ENCODE measurements at places on chromosomes 6 and 20. TPM values are rescaled to one million over a fixed set of nuclear protein-coding genes. Genes with fewer than 3 reads are reported as not detected.

- H3K4me3 ChIP-seq: no peak overlapping the region
- peaks cover 41% of the 10 kb centered on the region for H3K36me3 ChIP-seq
- no peak overlapping the region for H3K27ac ChIP-seq
- peaks cover 37% of the 10 kb centered on the region for H3K4me1 ChIP-seq
- H3K27me3 ChIP-seq: no peaks in the 10 kb centered on the region
- no peak for DNase-seq
Measured at GRCh38 chr20:49657118-49657901, 56.4 kb downstream of the B4GALT5 start.

GRCh38 chr20:32282461-32282860 is 5.0 kb downstream of the KIF3B start:
- no peak overlapping the region for H3K27ac ChIP-seq
- DNase-seq: no peak
- no peak overlapping the region for H3K4me3 ChIP-seq
- no peaks in the 10 kb centered on the region for H3K36me3 ChIP-seq
- H3K4me1 ChIP-seq: peaks cover 27% of the 10 kb centered on the region

- no peak overlapping the region for H3K27ac ChIP-seq
- H3K36me3 ChIP-seq: no peaks in the 10 kb centered on the region
- no peak for DNase-seq
- H3K27me3 ChIP-seq: no peaks in the 10 kb centered on the region
- no peak overlapping the region for H3K4me3 ChIP-seq
Measured at GRCh38 chr6:56951049-56951831, 3.7 kb upstream of the BEND6 start.

DNA sequence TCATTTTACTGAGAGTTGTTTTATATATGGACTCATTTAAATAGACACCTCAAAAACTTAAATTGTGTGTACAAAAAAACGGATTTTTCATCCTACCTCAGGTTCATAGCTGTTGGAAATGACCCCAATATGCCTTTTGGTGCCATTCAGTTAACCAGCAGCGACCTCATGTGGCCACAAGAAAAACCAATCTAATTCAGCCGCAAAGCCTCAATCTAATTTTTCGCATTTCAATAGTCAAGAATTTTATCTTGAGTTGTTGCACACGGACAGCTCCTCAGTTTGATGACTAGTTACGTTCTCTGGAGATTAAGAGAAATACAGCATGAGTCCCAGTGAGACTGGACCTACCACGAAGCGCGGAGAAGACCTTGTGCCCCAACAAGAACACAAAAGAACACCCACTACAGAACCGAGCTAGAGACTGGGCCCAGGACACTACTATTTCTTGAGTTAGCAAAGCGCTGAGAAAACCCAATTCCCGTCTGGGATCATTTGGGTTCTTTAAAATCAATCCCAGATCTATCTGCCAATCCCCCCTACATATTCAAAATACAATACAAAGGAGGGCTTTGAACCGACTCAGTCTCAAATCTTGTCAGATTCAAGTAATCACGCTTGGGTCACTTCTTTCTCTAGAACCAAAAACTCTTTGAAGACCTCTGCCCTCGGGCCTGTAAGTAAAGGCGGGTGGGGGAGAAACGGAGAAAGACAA is 1.1 kb downstream of the TCP11 start:
- no peak overlapping the region for H3K27ac ChIP-seq
- H3K27me3 ChIP-seq: no peaks in the 10 kb centered on the region
- peaks cover 8% of the 10 kb centered on the region for H3K4me1 ChIP-seq
- peak; percentile 74 for DNase-seq
- H3K36me3 ChIP-seq: no peaks in the 10 kb centered on the region

DNA sequence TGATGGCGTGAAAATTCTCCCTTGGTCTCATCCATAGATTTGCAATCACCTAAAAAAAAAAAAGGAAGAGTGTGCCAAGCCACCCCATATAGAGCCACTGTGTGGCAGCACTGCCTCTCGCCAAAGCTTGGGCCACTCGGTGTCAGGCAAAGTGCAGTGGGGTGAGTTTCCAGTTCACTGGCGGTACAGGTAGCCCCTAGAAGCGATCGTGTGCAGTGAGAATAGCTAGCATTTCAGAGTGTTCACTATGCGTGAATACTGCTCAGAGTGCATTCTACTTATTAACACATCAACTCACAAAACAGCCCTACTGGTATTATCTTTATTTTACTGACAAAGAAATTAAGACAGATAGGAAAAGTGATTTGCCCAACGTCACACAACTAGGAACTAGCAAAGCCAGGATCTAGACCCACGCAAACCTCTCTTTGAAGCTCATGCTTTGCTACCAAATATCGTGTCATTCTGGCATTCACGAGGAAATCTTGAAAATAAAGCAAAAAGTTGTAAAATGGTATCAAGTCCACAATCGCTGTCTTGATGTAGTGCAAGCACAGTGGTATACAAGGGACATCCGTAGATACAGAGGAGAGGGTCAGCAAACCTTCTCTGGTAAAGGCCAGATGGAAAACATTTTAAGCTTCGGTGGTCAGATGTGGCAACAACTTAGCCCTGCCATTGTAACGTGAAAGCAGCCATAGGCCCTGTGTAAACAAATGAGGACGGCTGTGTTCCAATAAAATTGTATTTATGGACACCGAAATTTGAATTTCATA is 10.4 kb upstream of the GCNT2 start:
- H3K4me3 ChIP-seq: peak overlapping the region; percentile 5
- no peaks in the 10 kb centered on the region for H3K36me3 ChIP-seq
- H3K27ac ChIP-seq: peak overlapping the region; percentile 59
- H3K4me1 ChIP-seq: peaks cover 12% of the 10 kb centered on the region
- DNase-seq: peak; percentile 84

DNA sequence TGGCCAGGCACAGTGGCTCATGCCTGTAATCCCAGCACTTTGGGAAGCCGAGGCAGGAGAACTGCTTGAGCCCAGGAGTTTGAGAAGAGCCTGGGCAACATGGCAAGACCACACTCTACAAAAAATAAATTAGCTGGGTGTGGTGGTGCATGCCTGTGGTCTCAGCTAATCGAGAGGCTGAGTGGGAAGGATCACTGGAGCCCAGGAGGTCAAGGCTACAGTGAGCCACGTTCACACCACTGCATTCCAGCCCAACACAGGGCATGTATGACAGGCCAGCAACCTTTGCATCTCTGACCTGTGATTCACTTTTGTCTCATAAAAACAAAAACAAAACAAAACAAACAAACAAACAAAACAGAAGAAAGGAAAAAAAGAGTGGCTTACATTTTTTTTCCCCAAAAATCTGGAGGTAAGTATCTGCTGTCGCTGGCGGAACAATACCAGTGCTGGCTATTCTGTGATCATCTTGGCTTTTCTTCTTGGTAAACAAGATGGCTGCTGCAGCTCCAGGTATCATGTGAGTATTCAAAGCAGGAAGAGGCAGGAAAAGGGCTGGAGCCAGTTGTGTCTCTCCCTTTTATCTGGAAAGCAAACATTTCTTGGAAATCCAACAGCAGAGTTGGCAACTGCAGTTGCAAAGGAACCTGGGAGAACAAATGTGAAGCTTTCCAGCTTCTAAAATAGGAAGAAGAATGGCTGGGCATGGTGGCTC is 40.4 kb upstream of the ZMYND8 start:
- no peaks in the 10 kb centered on the region for H3K4me1 ChIP-seq
- H3K4me3 ChIP-seq: no peak overlapping the region
- no peaks in the 10 kb centered on the region for H3K36me3 ChIP-seq

DNA sequence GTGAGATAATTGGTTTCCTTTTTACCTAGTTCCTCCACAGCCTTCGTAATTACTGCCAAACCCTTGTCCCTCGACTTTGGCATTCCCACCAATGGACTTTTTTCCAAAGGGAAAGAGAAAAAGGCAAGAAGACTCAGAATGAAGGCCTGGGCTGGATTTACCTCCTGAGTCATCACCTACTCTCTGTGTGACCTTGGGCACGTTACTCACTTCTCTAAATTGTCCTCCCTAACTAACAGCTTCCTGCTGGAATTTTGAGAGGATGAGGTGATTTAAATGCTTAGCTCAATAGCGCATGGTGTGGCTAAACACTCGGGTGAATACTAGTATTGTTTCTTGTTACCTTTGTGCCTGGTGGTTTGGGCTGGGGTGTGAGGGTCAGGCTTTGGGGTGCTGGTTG is 146.6 kb downstream of the DHX35 start:
- peaks cover 7% of the 10 kb centered on the region for H3K27me3 ChIP-seq
- no peak for DNase-seq
- no peak overlapping the region for H3K4me3 ChIP-seq
- H3K27ac ChIP-seq: no peak overlapping the region

GRCh38 chr20:12207875-12208274 is 290.2 kb downstream of the BTBD3 start:
- H3K27me3 ChIP-seq: no peaks in the 10 kb centered on the region
- H3K4me1 ChIP-seq: no peaks in the 10 kb centered on the region
- H3K36me3 ChIP-seq: no peaks in the 10 kb centered on the region
- H3K27ac ChIP-seq: no peak overlapping the region
- H3K4me3 ChIP-seq: no peak overlapping the region

DNA sequence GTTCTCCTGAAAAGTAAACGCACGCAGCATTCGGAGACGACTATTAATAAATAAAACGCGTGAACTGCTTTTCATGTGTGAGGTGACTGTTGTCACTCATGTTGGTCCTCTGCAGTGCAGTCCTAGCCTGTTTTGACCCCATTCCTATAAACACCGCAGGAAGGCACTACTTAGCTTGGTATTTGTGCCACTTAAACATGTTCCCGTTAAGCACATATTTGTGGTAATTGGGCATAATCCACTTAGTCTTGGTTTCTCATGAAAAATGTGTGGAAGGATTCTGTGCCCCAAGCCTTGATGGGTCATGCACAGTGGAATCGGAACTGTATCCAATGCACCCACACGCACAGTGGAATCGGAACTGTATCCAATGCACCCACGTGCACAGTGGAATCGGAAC is 313.9 kb downstream of the THBS2 start:
- H3K4me3 ChIP-seq: no peak overlapping the region
- no peaks in the 10 kb centered on the region for H3K27me3 ChIP-seq
- DNase-seq: no peak
- H3K27ac ChIP-seq: no peak overlapping the region

DNA sequence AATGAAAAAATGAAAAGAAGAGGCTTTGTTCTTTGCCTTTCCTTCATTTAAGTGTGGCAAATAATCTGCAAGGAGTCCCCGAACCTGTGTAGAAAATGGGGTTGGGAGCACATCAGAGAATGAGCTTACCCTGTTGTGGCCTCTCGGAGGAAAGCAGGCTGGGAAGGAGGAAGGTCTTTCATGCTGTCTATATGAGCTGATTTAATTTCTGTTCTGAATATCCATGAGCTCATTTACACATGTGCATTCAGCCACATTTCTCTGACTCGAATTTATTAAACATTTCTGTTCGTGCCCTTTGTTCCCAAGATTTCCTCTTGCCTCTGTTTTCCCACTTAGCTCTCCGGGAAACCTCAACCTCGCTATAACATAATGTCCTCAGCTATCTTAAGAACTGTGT is 584.4 kb upstream of the CDH4 start:
- no peaks in the 10 kb centered on the region for H3K27me3 ChIP-seq
- H3K36me3 ChIP-seq: no peaks in the 10 kb centered on the region
- H3K27ac ChIP-seq: no peak overlapping the region
- no peaks in the 10 kb centered on the region for H3K4me1 ChIP-seq
- no peak for DNase-seq
- H3K4me3 ChIP-seq: no peak overlapping the region

DNA sequence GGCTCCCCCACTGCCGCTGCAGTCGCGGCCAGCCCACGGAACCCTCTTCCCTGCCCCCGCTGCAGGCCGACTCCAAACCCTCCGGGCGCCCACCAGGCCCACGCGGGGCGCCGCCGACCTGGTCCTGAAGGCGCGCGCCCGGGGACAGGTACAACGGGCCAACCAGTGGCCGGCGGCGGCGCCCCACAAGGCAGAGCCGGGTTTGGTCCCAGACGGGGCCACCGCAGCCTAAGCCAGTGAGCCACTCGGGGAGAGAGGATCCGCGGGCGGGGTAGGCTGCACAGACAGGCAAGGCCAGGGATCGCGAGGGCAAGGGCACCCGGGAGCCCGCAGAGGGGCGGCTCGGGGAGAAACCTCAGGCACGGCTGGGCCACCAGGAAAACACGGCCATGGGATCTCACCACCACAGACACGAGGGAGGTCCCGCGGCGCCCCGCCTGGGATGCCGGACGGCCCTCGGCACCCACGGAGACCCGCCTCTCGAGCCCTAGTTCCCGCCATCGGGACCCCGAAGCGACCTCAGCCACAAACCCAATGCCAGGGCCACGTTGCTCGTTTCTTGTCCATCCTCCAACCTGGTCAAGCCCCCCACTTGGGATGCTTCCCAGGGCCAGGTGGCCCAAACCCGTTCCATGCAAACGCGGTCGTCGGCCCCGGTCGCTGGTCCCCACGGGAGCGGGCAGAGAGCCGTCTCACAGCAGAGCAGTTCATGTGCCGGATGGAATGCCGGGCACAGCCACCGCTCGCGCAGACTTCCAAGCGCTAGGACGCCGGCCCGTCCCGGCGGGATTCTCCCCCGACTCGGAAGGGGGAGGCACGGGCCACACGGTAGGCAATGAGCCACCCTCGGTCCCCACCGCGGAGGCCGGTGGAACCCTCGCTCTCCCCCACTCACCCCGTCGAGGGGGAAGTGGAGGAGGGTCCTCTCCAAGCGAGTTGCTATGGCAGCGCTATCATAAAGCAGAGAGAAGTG is 1956.6 kb upstream of the DEFB115 start:
- H3K36me3 ChIP-seq: no peaks in the 10 kb centered on the region
- no peak overlapping the region for H3K4me3 ChIP-seq
- peak; percentile 52 for DNase-seq
- H3K4me1 ChIP-seq: no peaks in the 10 kb centered on the region

DNA sequence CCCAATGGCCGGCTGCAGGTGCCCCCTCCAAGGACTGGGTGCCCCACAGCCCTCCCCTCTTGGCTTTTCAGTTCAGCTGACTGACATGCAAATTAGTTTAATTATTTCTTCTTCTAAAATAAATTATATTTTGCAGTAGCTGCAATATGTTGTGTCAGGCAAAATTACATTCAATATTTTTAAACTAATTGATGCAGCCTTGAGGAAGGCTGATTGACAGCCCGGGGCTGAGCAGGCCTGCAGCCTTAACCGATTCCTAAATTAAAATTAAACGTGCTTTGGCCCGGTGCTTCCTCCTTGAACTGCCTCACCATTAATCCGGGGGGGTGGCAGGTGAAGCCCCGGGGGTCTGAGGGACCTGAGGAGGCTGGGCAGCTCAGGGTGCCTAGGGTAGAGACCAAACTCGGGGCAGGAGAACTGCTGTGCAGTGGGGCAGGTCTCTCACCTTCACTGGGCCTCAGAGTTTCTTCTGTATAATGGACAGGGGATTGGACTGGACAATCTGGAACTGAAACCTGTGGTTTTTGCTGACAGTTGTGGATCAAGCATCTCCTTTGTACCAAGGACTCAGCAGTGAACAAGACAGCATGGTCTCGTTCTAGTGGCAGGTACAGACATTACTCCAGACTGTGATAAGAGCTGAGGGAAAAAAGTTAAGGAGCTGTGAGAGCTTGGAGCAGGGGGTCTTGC is 72.5 kb downstream of the CD40 start:
- H3K4me1 ChIP-seq: no peaks in the 10 kb centered on the region
- no peaks in the 10 kb centered on the region for H3K36me3 ChIP-seq

LGSN gene
- total RNA-seq: not detected

THBS2 gene
- total RNA-seq: 46.6 TPM

HFE gene
- 4.7 TPM for total RNA-seq

AGER gene
- total RNA-seq: 8.9 TPM

APOBEC2 gene
- total RNA-seq: 1.1 TPM

RUNX2 gene
- total RNA-seq: 4.3 TPM

C6orf132 gene
- 3.3 TPM for total RNA-seq

Measured in sigmoid colon (tissue), 7 donors.